ENCODE measurements at places on chromosomes 12 and 14.

- no peak for DNase-seq
Observed at GRCh38 chr14:84767434-84767833, 762.5 kb upstream of the FLRT2 start.

GRCh38 chr12:100574187-100575074, 947 bp downstream of the GAS2L3 start:
- no peak for DNase-seq

DNA sequence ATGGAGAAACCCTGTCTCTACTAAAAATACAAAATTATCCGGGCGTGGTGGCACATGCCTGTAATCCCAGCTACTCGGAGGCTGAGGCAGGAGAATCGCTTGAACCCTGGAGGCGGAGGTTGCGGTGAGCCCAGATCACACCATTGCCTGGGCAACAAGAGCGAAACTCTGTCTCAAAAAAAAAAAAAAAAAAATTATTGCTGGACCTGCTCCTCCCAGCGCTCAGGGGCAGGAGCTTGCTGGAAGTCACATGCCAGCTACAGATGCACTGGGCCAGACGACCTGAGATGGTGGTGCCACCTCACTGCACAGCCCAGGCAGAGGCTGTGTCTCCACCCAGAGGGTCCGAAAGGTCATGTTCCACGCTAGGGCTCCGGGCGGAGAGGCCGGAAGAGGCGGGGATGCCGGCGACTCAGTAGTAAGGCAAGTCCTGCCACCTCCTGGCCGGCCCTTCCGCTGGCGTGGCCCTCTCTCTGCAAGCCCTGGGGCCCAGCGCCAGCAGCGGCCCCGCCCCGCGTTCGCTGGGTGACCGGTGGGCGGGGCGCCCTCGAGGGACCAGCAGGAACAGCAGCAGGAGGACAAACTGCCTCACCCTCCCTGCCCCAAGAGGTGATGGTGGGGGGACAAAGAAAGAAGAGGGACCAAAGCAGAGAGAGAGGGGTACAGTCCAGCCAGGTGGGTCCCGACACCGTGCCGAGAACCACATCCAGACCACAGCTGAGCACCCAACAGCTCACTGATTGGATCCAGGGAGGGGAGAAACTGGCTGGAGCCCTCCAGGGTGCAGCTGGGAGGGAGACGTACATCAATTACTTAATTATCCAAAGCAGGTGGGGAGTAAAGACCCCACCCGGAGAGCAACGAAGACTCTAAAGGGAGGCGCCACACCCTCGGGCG, 3.6 kb upstream of the RHOF start:
- DNase-seq = peak; percentile 91

DNA sequence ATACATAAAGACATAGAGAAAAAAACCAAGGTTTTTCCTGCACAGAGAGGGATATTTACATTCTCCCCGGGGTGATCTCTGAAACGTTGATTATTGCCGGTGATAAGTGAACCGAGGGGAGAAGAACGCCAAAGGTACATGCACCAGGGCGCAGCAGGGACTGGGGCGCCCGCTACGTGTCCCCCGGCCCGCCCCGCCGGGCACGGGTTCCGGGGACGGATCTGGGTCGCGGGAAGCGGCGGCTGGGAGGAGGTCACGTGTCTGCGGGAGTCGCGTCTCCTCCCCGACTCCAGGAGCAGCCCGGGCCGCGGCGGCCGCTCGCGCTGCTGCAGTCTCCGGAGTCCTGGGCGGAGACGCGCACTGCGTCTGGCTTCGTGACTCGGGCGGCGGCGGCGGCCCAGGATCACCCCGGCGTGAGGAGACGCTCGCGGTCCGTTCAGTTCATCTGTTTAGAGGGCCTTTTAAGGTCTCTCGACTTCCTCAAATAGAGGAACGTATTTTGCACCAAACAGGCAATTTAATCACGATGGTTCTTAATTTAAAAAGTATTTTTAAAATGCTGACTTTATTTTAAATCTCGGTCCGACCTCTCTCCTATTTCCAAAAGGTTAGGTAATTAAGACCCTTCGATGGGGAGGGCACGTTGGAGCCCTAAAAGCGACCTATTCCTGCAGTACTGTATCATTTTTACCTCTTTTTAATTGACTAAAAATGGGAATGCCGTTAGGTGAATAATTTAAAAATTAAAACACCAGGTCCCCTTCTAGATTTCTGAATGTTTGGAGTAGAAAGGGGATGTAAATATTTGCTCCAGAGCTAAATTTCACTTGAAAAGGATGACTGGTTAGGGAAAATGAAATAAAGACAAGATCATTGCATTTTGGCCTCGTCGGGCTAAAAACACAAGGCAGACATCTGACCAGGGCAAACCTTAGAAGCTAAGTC, 1.8 kb upstream of the BHLHE41 start:
- peak; percentile 62 for DNase-seq

- DNase-seq = peak; percentile 35
Observed at GRCh38 chr12:31324116-31324844, 1.7 kb downstream of the SINHCAF start.

- no peak for DNase-seq
Observed at GRCh38 chr12:116026346-116026745, 251.1 kb downstream of the MED13L start.

GRCh38 chr12:38625306-38625705, 280.1 kb downstream of the CPNE8 start:
- peak; percentile 68 for DNase-seq

GRCh38 chr14:100187247-100187833, 27.9 kb upstream of the DEGS2 start:
- DNase-seq = no peak

GRCh38 chr14:74983343-74983742, 19.4 kb upstream of the EIF2B2 start:
- no peak for DNase-seq

- peak; percentile 54 for DNase-seq
Observed at GRCh38 chr12:53825246-53826081, 73.7 kb upstream of the CISTR start.

- no peak for DNase-seq
Observed at GRCh38 chr14:32494609-32495434, 165.7 kb downstream of the AKAP6 start.

DNA sequence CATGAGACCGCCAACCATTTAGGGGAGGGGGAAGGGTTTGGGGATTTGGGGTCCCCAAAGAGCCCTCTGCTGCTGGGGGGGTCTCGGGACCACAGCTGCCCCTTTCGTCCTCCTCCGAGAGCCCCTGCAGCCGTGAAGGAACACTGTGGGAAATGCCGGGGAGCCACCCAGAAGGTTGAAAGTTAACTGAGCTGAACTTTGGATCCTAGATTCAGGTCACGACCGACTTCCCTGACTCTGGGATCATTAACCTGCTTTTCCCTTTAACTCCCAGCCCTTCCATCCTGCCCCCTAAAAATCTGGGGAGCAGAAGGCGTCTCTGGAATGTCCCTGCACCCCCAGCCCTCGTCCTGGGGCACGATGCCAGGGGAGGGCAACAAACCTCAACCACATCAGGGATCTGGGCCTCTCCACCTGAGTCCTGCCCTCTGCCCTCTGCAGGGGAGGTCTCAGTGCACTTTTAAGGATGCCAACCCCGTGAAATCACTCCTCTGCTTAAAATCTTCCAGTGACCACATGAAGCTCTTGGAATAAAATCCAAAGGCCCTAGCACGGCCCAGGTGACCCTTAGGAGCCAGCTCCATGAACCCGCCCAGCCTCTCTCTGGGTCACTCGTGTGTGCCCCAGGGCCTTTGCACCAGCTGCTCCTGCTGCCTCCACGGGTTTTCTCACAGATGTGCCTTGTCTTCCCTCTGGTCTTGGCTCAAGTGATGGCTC, 95.0 kb downstream of the RFLNA start:
- no peak for DNase-seq
